ENCODE measurements at places on chromosomes 16 and 17. TPM values are rescaled to one million over a fixed set of nuclear protein-coding genes. Genes with fewer than 3 reads are reported as not detected.

- peak; percentile 74 for DNase-seq
Observed at GRCh38 chr16:11030990-11031510, 86.7 kb downstream of the CLEC16A start.

VTN gene
- total RNA-seq = 10.0 TPM

LRRC75A gene
- total RNA-seq = 2.6 TPM

CMTM1 gene
- 3.9 TPM for total RNA-seq

ABAT gene
- 0.97 TPM for total RNA-seq
